ENCODE measurements at places on chromosomes 11 and 22.

GRCh38 chr11:34816698-34817213 lies 99.4 kb downstream of the APIP start:
- DNase-seq, result no peak

- DNase-seq, result peak; percentile 49
Observed at GRCh38 chr22:44620129-44620840, 81.7 kb upstream of the PRR5 start.

- DNase-seq, result no peak
Observed at GRCh38 chr22:37848587-37849088, 581 bp upstream of the EIF3L start.

GRCh38 chr11:36215693-36216060 lies 73.5 kb downstream of the COMMD9 start:
- DNase-seq, result no peak

GRCh38 chr11:11284481-11284880 lies 68.6 kb downstream of the CSNK2A3 start:
- DNase-seq, result no peak

DNA sequence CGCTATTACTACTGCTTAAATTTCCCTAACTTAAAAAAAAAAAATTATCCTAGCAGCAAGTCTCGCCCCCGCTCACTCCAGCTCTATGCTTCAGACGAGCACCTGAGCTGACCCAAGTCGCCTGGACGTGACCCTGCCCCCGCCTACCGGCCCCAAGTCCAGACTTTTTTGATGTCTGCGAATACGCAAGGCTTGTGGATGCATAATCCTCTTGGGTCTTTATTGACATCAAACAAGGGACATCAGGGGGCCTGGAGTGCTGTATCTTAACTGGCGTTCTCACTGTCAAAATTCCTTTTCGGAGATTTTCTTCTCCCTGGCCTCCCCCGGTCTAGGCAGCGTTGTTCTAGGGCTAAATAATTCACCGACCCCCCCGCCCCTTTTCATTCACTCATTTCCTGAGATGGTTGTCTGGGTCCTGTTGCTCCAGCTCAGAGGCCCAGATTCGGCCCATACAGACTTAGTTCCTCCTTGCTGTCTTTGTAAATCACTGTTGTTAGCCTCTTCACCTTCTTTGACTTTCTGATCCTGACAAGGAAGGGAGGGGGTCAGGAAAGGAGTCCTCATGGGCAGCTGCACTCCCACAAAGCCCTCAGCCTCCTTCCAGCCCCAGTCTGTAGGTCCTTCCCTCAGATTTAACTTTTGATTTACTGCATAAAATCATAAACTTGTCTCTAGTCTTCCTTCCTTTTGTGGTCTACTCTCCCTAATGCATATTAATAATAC lies 601 bp upstream of the LRP4 start:
- no peak for DNase-seq

DNA sequence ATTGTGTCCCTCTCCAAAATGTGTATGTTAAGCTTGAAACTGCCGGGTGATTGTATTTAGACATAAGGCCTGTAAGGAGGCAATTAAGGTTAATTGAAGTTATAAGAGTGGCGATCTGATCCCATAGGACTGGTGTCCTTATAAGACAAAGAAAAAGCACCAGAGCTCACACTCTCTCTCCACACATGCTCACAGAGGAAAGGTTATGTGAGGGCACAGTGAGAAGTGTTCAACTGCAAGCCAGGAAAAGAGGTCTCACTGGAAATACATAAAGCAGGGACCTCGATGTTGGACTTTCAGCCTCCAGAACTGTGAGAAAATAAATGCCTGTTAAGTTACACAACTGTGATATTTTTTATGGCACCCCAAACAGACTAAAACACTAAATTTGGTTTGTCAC lies 1233.8 kb upstream of the CNTN5 start:
- DNase-seq, result no peak

DNA sequence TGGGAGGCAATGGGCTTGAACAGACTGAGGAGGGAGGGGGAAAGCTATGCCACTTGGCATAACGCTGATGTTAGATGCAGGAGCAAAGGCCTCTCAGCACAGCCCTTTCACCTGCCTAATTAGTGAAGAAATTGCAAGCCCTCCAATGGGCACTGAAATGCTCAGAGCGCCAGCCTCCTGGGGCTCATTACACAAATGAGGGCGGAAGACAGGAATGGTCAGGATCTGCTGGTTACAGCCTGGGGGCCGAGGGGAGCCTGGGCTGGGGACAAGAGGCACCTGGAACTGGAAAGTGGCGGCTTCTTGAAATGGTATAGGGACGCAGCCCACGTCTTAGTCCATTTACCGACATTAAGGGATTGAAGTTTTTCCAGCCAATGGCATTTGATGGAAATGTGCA lies 50.2 kb upstream of the PLET1 start:
- DNase-seq, result no peak

DNA sequence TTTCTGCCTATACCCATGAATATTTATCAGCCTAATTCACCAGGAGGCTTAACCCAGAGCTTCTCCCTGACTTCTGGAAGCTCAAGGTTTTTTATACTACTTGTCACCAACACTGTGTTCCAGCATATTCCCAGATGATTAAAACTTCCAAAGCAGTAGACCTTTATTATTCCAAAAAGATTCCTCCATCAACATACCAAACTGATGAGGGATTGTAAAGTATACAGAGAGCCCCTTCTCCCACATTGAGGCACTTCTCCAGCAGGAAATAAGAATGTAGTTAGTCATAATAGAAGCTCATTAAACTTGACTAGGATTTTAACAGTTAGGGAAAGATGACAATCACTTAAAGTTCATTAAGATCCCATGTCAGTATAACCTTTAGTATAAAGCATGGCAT lies 51.4 kb upstream of the CEP126 start:
- no peak for DNase-seq

GRCh38 chr11:43298397-43298796 lies 13.4 kb upstream of the API5 start:
- no peak for DNase-seq

DNA sequence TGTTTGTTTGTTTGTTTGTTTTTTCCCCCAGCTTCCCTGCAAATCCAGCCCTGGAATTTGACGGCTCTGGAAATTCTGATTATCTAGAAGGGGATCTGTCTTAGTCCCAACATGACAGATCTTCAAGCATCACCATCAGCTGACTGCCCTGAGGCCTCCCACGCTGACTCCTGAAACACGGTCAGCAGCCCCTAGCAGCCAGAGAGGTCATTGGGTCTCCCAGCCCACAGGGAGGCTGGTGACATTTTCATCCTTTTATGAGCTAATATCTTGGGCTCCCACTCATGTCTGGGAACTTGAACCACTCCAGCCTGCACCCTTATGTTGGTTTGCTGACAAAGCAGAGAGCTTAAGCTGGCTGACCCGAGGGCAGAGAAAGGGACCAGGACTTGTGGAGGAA lies 66.0 kb upstream of the TIMP3 start:
- no peak for DNase-seq

DNA sequence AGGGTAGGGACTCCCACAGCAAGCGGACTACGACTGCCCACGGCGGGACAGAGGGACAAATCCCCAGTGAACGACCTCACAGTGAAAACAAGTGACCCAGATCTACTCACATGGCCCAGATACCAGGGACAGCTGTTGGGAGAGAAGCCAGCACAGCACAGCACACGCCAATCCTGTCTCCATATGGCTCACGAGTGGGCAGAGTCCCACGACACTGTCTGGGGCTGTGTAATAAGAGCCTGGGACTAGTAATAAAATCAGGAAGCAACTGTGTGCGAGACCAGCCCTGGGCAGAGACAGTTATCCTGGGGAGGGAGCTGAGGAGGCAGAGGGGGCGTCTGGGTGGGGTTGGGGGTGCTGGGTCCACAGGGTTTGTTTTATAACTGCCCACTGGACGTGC lies 385.0 kb downstream of the CTTN start:
- DNase-seq, result no peak

- DNase-seq, result no peak
Observed at GRCh38 chr11:33988586-33989370, 62.8 kb upstream of the CAPRIN1 start.

DNA sequence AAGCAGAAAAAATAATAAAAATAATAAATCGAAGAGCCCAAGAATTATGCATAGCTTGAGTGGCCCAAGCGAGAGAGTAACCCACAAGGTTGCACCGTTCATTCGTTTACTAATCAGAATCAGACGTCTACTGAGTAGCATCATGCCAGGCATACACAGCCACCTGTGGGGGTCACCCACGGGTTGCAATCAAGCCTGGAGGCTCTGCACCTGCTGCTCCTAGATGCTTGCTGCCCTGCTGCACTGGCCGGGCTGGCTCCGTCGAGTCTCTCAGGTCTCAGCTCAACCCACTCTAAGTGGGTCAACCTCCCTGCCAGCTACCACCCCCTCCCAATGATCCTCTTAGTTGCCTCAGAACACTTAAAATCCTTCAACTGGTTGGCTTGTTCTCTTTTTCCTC lies 2.0 kb upstream of the TESMIN start:
- DNase-seq, result no peak

DNA sequence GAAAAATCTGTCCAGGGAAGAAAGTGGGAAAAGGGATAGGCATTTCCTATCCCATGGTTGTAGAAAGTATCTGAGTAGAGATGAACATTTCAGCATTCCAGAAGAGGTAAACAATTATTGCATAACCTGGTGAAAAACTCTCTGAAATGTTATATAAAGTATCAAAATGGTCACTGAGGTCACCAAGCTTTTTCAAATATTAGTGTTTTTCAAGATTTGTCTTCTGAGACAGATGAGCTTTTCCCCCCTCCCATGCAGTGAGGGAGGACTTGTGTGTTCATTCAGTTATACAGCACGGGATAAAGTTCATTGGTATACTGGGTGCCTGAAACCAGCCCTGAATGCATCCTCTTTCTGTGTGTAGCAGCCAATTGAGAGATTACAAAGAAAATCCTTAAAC lies 1.9 kb upstream of the DEPDC7 start:
- DNase-seq, result no peak

DNA sequence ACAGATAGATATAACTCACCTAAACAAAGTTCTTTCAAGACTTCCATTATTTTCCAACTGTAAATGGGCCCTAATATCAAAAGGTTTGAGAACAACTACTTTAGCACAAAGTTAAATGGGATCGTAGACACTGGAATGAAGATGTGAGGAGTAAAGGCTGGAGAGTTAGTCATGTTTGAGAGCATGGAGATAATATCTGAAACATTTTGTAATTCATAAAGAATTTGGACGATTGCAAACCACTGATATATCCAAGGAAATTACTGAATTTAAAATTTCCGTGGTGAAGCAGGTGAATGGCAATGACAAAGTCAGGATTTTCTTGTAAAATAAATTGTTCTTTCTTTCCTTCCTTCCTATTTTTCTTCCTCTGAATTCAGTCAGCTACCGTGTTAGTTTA lies 564.9 kb downstream of the CNTN5 start:
- no peak for DNase-seq

DNA sequence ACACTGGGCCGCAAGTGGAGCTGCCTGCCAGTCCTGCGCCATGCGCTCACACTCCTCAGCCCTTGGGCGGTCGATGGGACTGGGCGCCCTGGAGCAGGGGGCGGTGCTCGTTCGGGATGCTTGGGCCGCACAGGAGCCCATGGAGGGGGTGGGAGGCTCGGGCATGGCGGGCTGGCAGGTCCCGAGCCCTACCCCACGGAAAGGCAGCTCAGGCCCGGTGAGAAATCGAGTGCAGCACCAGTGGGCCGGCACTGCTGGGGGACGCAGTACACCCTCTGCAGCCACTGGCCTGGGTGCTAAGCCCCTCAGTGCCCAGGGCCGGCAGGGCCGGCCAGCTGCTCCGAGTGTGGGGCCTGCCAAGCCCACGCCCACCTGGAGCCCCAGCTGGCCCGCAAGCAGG lies 328.7 kb upstream of the LRRC4C start:
- no peak for DNase-seq

DNA sequence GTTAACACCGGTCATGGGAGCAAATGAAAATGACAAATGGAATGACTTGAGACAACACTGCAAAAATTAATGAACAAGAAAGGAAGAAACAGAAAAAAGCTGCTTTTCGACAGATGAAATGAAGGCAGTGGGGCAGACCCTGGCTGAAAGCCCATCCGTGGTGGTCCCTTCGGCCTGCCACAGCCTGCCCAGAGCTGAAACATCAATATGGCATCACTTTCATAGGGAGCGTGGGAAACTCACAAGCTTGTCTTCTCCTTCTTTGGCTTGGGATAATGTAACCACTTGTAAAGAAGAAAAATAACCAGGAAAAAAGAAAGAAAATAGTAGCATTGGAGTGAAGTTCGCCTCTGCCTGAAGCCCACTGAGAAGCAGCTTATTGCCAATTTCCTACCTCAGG lies 78.8 kb downstream of the CTTN start:
- no peak for DNase-seq

- no peak for DNase-seq
Observed at GRCh38 chr11:84524422-84525051, 1102.6 kb downstream of the DLG2 start.

- DNase-seq, result no peak
Observed at GRCh38 chr11:29389793-29390192, 627.0 kb downstream of the KCNA4 start.

- no peak for DNase-seq
Observed at GRCh38 chr22:16824716-16825687, at the start of gene XKR3. TSS of gene XKR3 (minus strand) at chr22:16825411. CDS start at chr22:16808073, 17,338 bp downstream.

GRCh38 chr11:3929649-3930048 lies 74.2 kb downstream of the STIM1 start:
- DNase-seq, result no peak

DNA sequence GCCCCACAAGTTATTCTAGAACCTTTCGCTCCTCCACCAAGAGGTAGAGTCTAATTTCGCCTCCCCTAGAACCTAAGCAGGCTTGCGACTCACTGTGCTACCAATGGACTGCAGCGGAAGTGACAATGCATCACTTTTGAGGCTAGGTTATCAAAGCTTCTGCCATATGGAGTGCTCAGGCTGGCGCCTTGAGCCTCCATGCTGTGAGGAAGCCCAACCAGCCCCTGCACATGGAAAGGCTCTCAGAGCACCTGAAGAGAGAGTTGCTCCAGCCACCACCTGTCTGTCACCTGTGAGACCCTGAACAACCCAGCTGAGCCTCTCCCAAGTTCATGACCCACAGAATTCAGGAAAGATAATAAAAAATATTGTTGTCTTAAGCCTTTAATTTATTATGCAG lies 29.3 kb upstream of the CBX7 start:
- DNase-seq, result no peak

GRCh38 chr11:88414981-88415413 lies 77.5 kb upstream of the CTSC start:
- DNase-seq, result no peak

DNA sequence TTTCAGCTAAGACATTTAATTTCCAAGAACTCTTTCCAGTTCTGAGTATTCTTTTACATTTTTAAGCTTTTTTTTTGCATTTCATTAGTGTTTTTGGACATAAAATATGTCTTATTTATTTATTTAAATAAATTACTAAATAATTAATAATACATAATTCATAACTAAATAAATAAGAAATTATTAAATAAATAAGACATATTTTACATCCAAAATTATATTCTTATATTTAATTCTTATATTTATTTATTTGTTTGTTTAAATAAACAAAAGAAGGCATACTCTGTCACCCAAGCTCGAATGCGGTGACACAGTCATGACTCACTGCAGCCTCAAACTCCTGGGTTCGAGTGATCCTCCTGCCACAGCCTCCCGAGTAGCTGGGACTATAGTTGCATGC lies 3.1 kb upstream of the MMP27 start:
- no peak for DNase-seq

GRCh38 chr11:118156531-118157185 lies 4.0 kb upstream of the SCN4B start:
- no peak for DNase-seq

- DNase-seq, result no peak
Observed at GRCh38 chr11:115439385-115439784, 64.8 kb downstream of the CADM1 start.

GRCh38 chr22:23246982-23247766 lies 66.9 kb downstream of the BCR start:
- DNase-seq, result no peak

GRCh38 chr22:30837531-30837930 lies 131.0 kb downstream of the MORC2 start:
- no peak for DNase-seq

Measured in hypothalamus (tissue), 51 donors.